CD8-positive, alpha-beta memory T cell (primary cell): ENCODE measurements at places on chromosomes 3 and 15. TPM values are rescaled to one million over a fixed set of nuclear protein-coding genes. Genes with fewer than 3 reads are reported as not detected.

DNA sequence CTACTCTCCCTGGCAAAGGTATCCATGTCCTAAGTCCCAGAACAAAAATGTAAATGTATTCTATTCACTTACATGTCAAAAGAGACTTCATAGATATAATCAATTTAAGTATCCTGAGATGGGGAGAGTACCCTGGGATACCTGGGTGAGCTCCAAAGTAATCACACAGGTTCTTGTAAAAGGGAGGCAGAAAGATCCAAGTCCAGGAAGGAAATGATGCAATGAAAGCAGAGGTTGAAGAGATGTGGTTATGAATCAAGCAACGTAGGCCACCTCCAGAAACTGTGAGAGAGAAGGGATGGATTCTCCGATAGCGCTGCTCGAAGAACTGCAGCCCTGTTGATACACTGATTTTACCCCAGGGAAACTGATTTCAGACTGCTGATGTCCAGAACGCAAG lies 93.9 kb upstream of the VGLL3 start:
- H3K36me3 ChIP-seq: no peaks in the 10 kb centered on the region
- no peaks in the 10 kb centered on the region for H3K4me1 ChIP-seq
- no peaks in the 10 kb centered on the region for H3K27me3 ChIP-seq

DNA sequence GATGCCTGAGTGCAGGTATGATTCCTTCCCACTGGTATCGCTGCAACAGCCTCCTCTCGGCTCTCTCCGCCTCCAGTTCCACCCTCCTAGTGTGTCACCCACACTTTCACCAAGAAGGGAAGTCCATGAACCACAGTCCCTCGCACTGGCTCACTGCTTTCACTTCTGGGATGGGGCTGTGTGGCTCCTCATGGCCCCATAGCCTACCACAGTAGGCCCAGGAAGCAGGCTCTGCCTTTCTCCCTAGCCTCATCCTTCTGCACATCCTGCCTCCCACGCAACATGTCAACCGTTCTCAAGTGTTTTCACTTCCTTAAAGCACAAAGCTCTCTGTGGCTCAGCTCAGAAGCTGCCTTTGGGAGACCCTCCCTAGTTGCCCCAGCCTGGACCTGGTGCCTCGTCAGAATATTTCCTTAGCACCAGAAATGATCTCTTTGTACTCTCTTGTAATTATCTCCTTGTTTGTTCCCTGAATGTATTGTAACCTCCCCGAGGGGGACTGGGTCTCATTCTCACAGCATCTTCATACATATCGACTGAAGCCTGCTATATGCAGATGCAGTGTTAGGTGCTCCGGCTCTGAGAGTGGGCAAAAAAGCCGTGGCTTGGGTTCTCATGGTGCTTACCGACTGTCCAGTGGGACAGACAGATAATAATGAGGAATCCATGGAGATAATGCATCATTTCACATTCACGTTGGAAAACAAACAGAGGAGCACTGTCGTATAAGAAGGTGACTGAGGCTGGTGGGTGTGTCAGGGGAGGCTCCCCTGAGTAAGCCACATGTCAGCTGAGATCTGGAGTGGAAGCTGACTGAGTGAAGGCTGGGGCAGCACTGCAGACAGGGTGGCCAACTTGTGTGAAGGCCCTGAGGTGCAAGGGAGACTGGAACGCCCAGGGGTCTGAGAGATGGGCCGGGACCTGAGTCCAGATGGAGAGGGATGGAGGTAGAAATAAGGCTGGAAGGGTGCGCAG lies 107.1 kb downstream of the DGKG start:
- H3K4me3 ChIP-seq: no peak overlapping the region
- no peak overlapping the region for H3K27ac ChIP-seq
- no peaks in the 10 kb centered on the region for H3K27me3 ChIP-seq
- peaks cover 9% of the 10 kb centered on the region for H3K4me1 ChIP-seq

- H3K27me3 ChIP-seq: peaks cover 14% of the 10 kb centered on the region
- no peak for DNase-seq
- H3K36me3 ChIP-seq: no peaks in the 10 kb centered on the region
- H3K27ac ChIP-seq: no peak overlapping the region
- peaks cover 16% of the 10 kb centered on the region for H3K4me1 ChIP-seq
- no peak overlapping the region for H3K4me3 ChIP-seq
These were observed 5.8 kb downstream of the EFCC1 start for GRCh38 chr3:129006864-129007263.

Gene DPPA2
- total RNA-seq: not detected

- H3K4me3 ChIP-seq: no peak overlapping the region
- H3K4me1 ChIP-seq: peaks cover 37% of the 10 kb centered on the region
- H3K27ac ChIP-seq: no peak overlapping the region
- no peaks in the 10 kb centered on the region for H3K36me3 ChIP-seq
- no peaks in the 10 kb centered on the region for H3K27me3 ChIP-seq
- DNase-seq: peak; percentile 13
These were observed 76.3 kb upstream of the ARHGEF3 start for GRCh38 chr3:56878074-56878473.

Gene PSTPIP1
- total RNA-seq: 123 TPM

Gene NOX5
- not detected for total RNA-seq

Gene CSPG4
- not detected for total RNA-seq

Gene TKT
- total RNA-seq: 173 TPM

Gene SIDT1
- total RNA-seq: 14.8 TPM

Gene NANOGP8
- total RNA-seq: not detected

Gene SPG11
- total RNA-seq: 62.1 TPM

DNA sequence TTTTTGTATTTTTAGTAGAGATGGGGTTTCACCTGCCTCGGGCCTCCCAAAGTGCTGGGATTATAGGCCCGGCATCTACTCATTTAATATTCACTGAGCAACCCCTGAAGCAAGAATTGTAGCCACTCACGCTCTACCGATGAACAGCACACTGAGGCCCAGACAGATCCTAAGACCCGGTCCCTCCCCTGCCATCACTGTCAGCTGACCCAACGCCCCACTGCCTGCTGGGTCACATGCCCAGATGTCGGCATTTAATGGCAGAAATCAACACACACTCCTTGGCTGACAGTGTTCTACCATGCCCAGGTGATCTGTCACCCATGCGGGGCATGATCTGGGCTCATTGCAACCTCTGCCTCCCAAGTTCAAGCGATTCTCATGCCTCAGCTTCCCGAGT lies 3.2 kb upstream of the TMEM89 start:
- DNase-seq: no peak
- H3K27me3 ChIP-seq: no peaks in the 10 kb centered on the region
- H3K27ac ChIP-seq: no peak overlapping the region
- H3K4me3 ChIP-seq: no peak overlapping the region

DNA sequence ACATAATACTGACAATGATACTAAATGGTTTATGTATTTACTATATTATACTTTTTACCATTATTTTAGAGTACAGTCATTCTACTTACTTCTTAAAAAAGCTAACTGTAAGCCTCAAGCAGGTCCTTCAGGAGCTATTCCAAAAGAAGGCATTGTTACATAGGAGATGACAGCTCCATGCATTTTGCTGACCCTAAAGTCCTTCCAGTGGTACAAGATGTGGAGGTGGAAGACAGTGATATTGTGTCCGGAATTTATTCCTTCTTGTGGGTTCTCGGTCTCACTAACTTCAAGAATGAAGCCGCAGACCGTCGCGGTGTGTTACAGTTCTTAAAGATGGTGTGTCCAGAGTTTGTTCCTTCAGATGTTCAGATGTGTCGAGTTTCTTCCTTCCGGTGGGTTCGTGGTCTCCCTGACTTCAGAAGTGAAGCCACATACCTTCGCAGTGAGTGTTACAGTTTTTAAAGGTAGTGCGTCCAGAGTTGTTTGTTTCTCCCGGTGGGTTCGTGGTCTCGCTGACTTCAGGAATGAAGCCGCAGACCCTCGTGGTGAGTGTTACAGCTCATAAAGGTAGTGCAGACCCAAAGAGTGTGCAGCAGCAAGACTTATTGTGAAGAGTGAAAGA lies 20.9 kb downstream of the AVEN start:
- no peaks in the 10 kb centered on the region for H3K36me3 ChIP-seq
- no peaks in the 10 kb centered on the region for H3K27me3 ChIP-seq
- H3K4me1 ChIP-seq: peaks cover 7% of the 10 kb centered on the region
- H3K4me3 ChIP-seq: no peak overlapping the region
- H3K27ac ChIP-seq: no peak overlapping the region

DNA sequence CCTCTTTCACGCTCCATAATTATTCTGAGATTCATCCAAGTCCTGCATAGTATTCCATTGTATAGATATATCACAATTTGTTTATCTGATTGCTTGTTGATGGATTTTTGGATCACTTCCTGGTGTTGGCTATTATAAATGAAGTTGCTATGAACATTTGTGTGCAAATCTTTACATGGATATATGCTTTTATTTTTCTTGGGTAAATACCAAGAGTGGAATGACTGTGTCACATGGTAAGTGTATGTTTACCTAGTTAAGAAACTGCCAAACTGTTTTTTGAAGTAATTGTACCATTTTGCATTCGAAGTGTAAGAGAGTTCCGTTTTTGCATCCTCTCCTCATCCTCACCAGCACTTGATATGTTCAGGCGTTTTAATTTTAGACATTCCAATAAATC lies 34.6 kb upstream of the ROPN1 start:
- H3K4me3 ChIP-seq: no peak overlapping the region
- no peaks in the 10 kb centered on the region for H3K4me1 ChIP-seq
- H3K27me3 ChIP-seq: peaks cover 9% of the 10 kb centered on the region

Gene KBTBD13
- not detected for total RNA-seq

Gene ISLR2
- not detected for total RNA-seq

DNA sequence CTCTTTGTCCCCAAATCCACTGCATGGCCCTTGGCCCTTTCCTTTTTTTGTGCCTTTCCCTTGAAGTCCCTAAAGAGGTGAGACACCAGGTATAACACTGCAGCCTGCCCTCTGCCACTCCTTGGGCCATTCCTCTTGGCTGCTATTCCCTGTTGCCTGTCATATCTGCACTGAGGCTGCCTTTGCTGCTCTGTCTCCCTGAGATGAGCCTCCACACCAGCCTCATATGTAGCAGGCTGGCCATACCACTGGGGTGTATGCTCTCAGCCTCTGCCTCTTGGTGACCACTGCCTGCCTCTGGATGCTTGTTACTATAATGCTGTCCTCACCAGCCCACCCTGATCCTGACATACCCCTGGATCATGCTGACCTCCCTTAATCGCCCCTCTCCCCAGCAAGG lies 252.0 kb downstream of the CLSTN2 start:
- H3K27me3 ChIP-seq: no peaks in the 10 kb centered on the region
- H3K36me3 ChIP-seq: no peaks in the 10 kb centered on the region
- no peak overlapping the region for H3K4me3 ChIP-seq
- no peak overlapping the region for H3K27ac ChIP-seq
- DNase-seq: no peak

DNA sequence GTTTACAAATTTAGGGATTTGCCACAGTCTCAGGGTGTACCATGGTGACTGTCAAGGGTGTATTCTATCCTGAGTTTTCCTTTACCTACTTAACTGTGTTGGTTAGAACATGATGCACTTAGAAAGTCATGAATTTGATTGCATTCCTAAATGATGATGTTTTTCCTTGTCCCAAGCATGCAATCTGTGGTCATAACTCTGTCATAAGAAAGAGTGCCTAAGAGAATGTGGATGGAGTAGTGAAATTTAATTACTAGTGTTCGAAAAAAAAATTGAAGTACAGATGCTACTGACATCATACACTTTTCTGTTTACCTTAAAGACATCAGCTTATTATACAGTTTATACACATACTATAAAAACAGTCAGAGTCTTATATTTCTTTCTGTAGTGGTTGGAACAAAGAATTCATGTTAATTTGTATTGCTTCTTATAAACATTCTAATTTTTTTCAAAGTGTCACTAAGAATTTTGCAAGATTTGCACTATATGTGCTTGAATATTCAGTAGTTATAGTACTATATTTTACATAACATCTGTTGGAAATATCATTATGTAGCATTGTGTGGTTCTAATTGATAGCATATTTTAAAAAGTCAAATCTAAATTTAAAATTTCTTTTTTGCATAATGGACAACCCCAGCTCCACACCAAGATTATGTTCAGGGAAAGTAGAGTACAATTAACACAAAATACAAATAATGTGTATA lies 231.3 kb upstream of the KCNMB2 start:
- no peak for DNase-seq
- no peak overlapping the region for H3K27ac ChIP-seq
- no peaks in the 10 kb centered on the region for H3K4me1 ChIP-seq
- H3K27me3 ChIP-seq: no peaks in the 10 kb centered on the region
- H3K36me3 ChIP-seq: no peaks in the 10 kb centered on the region

Gene TSEN2
- total RNA-seq: 29.8 TPM

DNA sequence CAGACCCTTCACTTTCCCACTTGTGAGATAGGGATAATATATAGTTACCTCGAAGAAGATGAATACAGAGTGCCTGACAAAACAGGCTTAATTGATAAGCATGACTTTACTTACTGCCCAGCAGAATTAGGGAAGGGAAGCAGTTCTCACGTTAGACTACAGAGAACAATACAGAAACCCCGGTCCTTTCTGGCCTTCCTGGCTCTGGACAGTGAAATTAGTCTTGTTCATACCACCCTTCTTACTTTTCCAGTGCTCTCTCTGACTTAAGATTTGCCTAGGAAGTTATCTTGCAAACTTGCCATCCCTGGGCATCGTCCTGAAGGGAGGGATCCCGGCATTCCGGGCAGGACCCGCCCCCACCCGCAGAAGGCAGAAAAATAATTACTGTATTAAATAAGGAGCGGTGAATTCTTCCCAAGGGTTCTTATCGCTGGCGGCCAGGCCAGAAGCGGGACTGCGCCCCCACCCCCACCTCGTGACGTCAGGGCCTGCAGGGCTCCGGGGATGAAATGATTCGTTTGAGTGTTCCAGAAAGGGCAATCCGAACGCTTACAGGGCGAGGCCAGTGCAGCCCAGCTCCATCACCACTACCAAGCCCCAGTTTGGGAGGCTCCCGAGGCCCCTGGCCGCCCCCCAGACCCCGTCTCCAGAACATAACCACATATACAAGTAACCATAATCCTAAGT lies 8.4 kb downstream of the SOX2 start:
- H3K36me3 ChIP-seq: no peaks in the 10 kb centered on the region
- no peaks in the 10 kb centered on the region for H3K4me1 ChIP-seq
- H3K27ac ChIP-seq: no peak overlapping the region
- DNase-seq: no peak

Gene SOX14
- not detected for total RNA-seq

Gene SQOR
- 98.3 TPM for total RNA-seq

Gene INKA1
- total RNA-seq: 1.1 TPM

Gene CACNA2D2
- total RNA-seq: 1.1 TPM
